ENCODE measurements at places on chromosomes 5 and 9.

DNA sequence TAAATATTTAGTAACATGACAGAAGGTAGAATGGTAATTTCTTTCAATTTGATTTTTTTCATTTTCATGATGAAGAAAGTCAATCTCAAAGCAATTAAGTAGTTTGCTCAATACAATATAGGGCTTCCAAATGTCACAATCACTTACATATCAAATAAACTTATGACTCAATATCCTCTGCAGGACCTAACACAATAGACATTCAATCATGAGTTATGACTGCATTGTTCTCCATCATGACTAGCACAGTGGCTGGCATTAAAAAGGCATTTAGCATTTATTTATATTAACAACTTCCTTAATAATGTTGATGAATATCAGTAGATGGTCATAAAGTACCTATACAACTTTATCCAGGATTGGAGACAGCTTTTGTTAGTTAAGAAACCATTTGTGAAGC, 1499.6 kb downstream of the EFNA5 start:
- no peak for DNase-seq

DNA sequence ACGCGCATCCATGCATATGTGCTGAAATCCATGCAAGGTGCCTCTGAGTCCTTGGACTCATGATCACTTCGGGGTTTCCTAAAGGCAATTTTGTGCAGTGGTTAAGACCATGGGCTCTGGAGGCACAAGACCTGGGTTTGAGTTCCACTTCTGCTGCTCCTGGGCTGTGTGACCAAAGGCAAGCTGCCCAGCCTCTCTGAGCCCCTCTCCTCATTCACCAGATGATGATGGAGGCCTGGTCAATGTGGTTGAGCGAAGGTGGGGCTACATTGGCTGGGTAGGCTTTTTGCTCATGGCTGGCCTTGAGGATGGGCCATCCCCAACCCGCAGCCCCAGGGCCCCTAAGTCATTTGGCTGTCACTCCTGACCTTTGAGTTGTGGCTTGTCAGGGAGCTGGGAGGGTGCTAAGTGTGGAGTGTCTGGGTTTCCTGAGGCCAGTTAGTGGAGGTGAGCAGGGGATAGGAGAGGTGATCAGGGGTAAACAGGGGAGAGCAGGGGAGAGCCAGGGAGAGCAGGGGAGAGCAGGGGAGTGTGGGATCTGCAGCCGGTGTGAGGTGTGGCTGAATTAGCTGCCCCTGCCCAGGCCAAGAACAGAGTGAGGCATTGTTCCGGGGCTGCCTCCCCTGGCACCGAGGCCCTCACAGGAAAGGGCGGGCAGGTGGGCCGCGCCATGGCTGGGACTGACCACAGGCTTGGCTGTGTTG, 64.6 kb upstream of the SYNPO start:
- no peak for DNase-seq

DNA sequence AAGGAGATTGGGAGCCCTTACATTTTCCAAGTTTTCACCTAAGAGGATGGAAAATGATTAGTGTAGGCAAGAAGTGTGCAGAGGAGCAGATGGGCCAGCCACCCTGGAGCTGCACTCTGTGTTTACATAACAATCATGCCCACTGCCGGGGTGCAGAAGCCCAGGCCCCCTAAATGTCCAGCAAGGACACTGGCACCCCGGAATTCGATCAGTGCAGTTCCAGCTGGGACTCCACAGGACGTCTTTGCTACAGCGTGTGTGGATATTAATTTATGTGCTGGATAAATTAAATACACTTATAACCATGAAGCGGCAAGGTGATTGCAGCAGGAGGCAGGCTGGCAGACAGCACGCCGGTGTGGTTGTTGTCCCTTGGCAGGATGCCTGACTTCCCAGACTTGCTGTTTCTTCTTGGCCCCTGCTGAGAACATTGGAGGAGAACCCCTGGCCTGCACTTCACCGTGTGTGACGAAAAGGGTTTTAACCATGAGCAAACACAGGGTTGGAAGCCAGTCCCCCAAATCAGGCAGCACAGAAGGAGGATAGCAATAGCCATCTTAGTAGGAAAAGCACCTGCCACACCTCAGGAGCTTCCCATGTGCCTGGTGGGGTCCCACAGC, 73.7 kb downstream of the GADD45G start:
- DNase-seq = no peak

DNA sequence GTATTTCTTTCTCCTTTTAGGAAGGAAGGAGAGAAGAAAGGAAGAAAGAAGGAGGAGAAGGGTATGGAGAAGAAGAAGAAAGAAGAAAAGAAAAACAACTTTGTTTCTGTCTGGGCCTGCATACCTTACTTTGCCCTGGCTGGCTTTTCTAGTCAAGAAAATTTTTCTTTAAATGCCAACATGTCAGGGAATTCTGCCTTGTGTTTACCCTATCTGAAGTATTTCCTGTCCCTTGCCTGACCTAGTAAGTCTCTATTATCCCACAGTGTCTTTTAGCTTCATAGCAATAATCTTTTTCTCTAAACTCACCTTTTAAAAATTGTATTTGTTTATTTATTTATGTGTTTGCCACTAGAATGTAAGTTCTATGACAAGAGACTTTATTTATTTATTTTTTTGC, 1864.1 kb downstream of the EFNA5 start:
- DNase-seq = no peak

DNA sequence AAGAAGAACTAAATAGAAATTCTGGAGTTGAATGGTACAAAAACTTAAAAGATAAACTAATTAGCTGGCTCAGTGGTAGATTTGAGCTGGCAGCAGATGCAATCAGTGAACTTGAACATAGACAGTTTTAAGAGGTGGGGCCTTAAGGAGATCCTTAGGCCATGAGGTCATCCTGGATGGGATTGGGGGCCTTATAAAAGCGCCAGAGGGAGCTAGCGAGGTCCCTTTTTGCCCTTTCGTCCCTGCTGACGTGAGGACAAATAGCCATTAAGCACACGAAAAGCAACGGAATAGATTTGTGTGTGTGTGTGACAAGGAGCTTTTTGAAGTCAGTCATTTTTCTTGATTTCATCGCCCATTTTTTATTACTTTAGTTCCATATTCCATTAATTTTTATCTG, 83.3 kb downstream of the ZNF354C start:
- no peak for DNase-seq

Data from germinal center (tissue), 1 donor.